ENCODE measurements at places on chromosomes 5 and 9.

DNA sequence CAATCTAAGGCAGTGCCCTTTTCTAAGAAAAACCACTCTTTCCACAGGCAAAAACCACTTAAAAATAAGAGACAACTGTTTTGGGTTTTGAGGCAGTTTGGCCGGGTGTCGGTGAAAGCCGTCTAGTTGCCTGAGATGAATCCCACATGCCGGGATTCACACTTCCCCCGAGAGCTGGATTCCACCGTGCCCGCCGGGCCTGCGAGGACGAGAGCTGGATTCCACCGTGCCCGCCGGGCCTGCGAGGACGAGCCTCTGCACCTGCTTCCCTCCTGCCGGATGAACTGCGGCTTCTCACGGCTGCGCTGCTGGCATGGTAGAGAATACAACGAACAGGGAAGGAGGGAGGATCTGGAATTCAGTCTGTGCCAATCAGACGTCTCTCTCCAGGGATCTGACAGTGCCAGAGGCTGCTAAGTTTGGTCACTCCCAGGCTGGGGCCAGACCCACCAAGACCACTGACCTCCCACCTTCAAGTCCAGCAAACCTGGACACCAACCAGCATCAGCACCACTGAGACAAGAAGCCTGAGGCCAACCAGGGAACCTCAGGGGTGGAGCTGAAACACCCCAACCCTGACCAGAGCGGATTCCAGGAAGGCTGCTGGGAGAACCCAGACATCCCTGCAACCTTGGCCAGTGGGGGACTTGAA is 23.0 kb downstream of the VAV2 start:
- DNase-seq: peak; percentile 29

GRCh38 chr9:13878241-13878711 is 435.7 kb downstream of the NFIB start:
- no peak for DNase-seq

- no peak for DNase-seq
These were observed 27.2 kb downstream of the SLC25A48 start for GRCh38 chr5:135861641-135862040.

DNA sequence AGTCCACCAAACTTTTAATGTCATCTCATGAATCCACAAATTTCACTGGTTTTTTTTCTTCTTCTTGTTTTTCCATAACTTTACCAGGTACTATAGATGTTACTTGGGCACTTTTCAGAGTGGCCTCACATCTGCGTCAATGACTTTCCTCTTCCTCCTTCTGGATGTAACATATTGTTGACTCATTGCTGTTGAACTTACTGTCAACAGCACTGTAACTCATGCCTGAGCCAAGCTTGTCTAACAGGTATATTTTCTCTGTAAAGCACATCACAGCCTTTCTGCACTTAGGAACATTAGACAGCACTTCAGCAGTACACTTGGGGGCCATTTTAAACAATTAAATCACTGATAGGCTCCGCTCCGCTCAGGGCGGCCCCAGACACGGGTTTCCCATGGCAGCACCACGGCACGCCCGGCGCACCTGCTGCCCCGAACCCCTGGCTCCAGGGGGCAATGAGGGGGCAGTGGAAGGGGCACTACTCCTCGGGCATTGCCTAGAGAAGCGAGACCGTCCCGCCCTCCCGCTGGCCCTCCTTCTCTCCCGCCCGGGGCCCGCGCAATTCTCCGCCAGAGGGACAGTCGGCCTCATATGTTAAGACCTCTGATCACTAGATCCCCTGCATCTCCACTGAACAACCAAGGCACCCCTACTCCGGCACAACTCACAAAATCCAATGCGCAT is 41.9 kb upstream of the SPATA31C2 start:
- DNase-seq: peak; percentile 43

GRCh38 chr9:11086561-11086960 is 473.8 kb upstream of the PTPRD start:
- DNase-seq: peak; percentile 5
